ENCODE measurements at places on chromosomes 3 and 15. TPM values are rescaled to one million over a fixed set of nuclear protein-coding genes. Genes with fewer than 3 reads are reported as not detected.
A peak's percentile ranks its signal among the peaks of the same experiment; 100 is the strongest.

BDH1 gene
- 5.8 TPM for total RNA-seq

GPR27 gene
- total RNA-seq = not detected

SKOR1 gene
- total RNA-seq = 0.36 TPM

OR5K2 gene
- total RNA-seq = not detected

NR2F2 gene
- 13.0 TPM for total RNA-seq

RAB6B gene
- total RNA-seq = 0.59 TPM

- DNase-seq = no peak
Observed at GRCh38 chr3:45545476-45545875, 49.1 kb upstream of the LIMD1 start.

- DNase-seq = peak; percentile 35
Observed at GRCh38 chr3:38000965-38001455, 10.4 kb downstream of the VILL start.

- peak; percentile 72 for DNase-seq
Observed at GRCh38 chr15:101143321-101143720, 108.5 kb downstream of the CHSY1 start.

DNA sequence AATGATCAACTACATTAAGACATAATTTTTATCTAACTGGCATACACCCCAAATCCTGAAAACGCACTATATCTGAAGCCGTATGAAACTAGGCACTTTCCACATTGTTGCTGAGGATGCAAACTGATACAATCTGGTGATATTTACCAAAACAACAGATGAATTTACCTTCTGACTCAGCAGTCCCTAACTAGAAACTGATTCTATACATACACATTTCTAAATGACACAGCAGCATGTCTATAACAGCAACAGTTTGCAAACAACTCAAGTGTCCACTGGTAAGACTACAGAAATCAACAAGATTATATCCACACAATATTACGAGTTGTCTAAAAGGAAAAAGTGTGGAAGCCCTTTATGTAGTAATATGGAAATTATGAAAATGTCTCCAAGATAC, 22.9 kb downstream of the SECISBP2L start:
- DNase-seq = no peak

DNA sequence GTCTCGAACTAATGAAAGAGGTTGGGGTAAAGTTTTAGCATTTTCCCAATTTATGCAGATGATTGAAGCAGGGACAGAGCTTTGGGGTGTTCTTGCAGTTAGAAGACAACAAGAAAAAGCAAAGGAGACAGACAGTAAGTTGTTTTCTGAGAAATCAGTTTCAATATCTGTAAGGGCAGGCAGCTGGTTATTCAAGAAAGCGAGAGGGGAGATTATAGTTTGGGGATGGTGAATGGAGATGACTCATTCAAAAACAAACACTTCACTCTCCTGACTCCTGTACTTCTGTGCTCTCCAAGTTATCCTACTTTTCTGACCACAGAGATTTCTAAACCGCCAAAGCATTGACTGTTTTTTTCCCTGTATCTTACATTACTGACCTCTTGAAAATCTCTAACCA, 352.0 kb downstream of the GAP43 start:
- DNase-seq = peak; percentile 65

GRCh38 chr3:13075986-13076654, 2.9 kb upstream of the IQSEC1 start:
- DNase-seq = no peak

DNA sequence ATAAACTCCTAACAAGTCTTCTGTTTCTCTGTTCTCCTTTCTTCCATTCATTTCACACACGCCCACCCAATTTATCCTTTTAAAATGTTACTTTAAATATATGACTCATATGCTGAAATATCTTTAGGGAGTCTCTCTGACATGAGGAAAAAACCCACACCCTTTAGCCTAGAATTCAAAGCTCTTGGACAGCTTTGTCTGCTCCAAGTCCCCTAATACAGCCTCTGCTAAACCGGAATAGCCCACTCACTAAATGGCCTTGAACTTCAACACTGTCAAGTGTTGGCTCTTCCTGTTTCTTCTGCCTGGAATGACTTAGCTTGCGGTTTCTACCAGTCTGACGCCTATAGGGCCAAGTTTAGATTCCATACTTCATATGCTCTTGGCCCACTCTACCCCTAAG, 3.3 kb upstream of the CD96 start:
- no peak for DNase-seq

DNA sequence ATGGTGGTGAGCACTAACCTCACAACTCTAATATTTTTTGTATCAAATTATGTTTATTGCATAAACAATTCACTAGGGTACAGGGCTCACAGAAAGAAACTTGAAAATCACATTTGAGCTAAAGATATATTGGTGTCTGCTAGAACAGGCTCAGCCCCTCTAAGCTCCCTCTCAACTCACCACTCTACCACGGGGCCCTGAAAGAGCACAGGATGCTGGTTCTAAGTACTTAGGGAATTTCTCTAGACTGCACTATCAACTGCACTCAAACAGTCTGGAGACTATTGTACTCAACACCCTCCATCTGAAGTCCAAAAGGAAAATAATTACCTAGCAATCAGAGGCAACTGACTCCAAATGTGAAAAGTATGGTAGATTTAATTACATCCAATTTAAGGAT, 98.7 kb upstream of the STRIT1 start:
- DNase-seq = no peak

GRCh38 chr15:60372756-60373155, 25.0 kb downstream of the ANXA2 start:
- no peak for DNase-seq

DNA sequence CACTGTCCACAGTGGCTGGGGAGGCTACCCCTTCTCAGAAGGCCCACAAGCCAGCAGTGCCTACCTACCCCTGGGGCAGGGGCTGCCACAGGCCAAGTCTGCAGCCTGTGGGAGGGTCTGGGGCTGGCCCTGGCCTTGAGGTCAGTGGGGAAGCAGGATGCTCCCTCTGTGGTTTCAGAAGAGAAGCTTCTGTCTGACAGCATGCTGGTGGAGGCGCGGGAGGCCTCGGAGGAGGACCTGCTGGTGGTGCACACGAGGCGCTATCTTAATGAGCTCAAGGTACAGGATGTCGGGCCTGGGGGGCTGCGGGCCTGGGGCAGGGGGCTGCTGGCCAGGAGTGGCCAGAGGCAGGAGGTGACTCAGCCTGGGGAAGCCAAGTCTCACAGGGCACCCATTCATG, 3.2 kb downstream of the HDAC11 start:
- DNase-seq = no peak

- no peak for DNase-seq
Observed at GRCh38 chr3:178808748-178809147, 262.9 kb downstream of the ZMAT3 start.

All from osteoblast (primary cell).